ENCODE measurements at places on chromosomes 2 and 18.

- DNase-seq = no peak
Observed at GRCh38 chr2:26382564-26382963, 19.2 kb upstream of the DRC1 start.

DNA sequence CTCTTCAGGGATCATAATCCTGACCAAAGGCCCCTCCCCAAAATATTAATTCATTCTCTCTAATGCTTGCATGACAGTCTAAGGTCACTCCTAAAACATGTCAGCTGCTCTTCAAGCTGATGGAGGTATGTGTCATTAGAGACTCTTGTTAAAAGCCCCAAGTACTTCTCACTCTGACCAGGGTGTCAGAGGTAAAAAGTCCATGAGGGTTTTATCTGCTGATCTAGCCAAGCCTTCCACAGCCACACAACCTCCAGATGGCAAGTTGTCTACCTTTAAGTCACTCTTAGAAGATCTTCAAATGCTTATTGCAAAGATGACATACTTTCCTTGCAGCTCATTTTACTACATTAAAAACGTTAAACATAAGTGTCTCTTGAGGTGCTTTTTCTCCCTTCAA is 83.6 kb upstream of the ETAA1 start:
- DNase-seq = no peak

GRCh38 chr2:168671932-168672331 is 130.5 kb upstream of the NOSTRIN start:
- DNase-seq = no peak

GRCh38 chr2:185372188-185372587 is 366.4 kb upstream of the FSIP2 start:
- no peak for DNase-seq
